Urinary bladder (tissue), 4 donors: ENCODE measurements at places on chromosomes 3 and 15. TPM values are rescaled to one million over a fixed set of nuclear protein-coding genes. Genes with fewer than 3 reads are reported as not detected.
A peak's percentile ranks its signal among the peaks of the same experiment; 100 is the strongest.

The EDEM1 gene
- total RNA-seq: 15.9 TPM

- DNase-seq: no peak
Observed at GRCh38 chr15:29516929-29517328, 247.3 kb upstream of the NSMCE3 start.

DNA sequence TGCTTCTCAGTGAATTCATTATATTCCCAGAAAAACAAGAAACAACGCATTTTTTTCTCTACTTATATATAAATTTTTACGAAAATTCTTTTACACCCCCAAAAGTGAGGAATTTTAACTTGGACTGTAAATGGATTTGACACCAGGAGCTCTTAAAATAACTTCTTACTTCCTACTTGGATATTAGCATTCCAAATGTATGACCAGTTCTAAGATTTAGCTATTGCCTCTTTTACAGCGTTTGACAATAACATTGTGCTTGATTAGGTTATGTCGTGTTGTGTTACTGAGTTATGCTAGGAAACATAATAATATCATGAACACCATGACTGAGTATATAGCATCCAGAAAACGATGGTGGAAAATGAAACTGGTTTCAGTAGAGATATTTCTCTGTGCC, 177.0 kb downstream of the CNTN6 start:
- DNase-seq: no peak

The DAPK2 gene
- 6.0 TPM for total RNA-seq

The KIF7 gene
- 9.4 TPM for total RNA-seq

The ANKUB1 gene
- total RNA-seq: not detected

- peak; percentile 2 for DNase-seq
Observed at GRCh38 chr3:129723558-129724324, 117.3 kb upstream of the PLXND1 start.

The IQCF5 gene
- total RNA-seq: not detected
